Left hindlimb (tissue), 1 donor: ENCODE measurements at places on chromosomes 2 and 18.

- DNase-seq: peak; percentile 60
These were observed 295.4 kb downstream of the CELF4 start for GRCh38 chr18:37270038-37270665.

DNA sequence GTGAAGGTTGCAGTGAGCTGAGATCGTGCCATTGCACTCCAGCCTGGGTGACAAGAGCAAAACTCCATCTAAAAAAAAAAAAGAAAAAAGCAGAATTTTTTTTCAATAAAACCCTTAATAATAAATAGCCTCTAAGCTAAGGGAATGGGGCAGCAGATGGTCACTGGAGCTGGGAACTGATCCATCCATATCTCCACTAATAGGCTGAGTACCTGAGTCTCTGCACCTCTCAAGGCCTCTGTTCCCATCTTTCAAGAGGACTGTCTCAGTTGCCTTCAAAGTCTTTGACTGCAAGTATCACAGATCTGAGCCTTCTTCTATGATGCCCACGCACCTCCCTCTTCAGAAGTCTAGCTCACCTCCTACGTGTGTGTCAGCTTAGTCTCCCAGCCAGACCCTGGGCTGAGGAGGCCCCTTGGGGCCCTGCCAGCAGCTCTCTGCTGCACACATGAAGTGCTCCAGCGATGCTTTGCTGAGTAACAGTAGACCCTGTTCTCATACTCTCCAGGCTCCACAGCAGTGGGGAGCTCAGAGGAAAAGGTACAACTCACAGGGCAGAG is 32.9 kb downstream of the ST8SIA5 start:
- no peak for DNase-seq

GRCh38 chr2:2321200-2321540 is 9.9 kb downstream of the MYT1L start:
- no peak for DNase-seq

GRCh38 chr2:120396013-120396860 is 50.3 kb downstream of the INHBB start:
- DNase-seq: peak; percentile 21

DNA sequence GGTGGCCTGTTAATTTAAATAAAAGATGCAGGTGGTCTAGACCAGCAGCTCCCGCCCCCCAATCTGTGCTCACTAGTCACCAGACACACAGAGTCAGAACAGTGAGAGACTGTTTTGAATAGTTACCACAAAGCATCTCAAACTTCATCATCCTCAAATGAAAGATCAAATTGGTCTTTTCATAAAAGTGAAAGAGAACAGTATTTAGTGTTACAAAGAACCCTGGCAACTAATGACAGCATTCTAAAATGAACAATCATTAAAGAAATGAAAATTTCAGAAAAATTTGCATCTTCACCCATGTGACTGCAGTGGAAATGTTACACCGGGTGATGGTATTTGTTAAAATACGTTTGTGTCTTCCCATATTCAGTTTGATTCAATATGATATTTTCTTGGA is 65.5 kb upstream of the PMAIP1 start:
- no peak for DNase-seq

DNA sequence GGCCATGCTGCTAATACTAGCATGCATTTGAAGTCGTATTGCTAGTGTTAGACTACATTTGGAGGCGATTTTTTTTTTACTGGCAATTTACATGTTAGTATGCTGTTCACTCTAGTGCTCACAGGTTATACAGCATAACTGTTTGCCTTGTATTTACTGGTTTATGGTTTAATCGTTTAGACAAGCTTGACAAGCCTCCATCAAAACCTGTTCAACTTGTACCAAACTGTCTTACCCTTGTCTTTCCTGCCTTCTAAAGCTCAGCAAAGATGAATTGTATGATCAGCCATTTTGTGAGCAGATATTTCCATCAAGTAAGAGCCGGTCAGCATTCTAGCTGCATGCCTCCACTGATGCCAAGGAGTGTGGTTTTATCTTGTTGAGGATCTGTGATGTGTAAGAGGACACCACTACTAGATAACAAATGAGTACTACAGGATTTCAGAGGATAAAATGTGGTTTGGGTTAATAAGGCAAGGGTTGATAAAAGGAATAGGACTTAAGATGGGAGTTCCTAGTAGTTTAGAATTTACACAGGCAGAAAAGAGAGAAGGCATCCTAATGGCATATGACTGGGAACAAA is 68.4 kb upstream of the ITM2C start:
- DNase-seq: no peak

GRCh38 chr2:128313931-128314347 is 4.7 kb downstream of the HS6ST1 start:
- peak; percentile 21 for DNase-seq

- no peak for DNase-seq
These were observed 70.2 kb upstream of the GALNT3 start for GRCh38 chr2:165864296-165864695.

DNA sequence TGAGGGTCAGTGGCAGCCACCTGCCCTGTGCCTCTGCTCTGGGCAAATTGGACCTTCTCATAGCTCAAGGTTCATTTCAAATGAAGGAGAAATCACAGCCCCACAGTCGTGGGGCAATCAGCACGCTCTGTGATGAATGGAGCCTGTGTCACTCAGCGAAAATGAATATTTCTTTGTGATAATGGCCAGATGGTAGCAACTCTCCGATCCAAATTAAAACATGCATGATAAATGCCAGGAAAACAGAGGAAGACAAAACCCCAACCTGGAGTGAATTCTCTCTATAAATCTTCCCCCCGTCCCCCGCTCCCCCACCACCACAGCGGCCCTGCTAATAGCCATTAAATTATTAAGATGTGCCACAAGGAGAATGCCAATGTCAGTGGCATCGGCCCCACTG is 258.4 kb downstream of the CELF4 start:
- no peak for DNase-seq

DNA sequence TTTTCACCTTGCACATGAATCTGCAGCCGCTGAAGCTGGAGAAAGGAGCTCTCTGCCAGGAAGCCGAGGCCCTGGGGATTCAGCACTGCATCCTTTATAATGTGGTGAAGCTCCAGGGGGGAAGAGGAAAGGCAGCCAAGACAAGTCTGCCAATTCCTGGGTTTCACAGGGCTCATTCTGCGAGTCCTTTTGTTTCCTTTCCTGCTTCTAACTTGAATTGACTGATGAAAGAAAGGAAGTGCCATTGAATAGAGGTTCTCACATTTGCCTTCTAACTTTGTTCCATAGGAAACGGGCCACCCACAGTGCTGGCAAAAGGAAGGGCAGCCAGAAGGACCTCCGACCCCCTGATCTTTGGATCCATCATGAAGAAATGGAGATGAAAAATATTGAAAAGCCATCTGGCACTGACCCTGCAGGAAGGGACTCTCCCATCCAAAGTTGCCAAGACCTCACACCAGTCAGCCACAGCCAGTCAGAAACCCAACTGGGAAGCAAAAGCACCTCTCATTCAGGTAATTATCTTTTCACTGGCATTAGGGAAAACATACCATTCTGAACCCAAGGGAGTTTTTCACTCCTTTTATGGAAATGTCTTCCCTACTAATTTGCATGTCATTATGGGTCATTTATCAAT is 765.4 kb downstream of the MBD2 start:
- DNase-seq: no peak

DNA sequence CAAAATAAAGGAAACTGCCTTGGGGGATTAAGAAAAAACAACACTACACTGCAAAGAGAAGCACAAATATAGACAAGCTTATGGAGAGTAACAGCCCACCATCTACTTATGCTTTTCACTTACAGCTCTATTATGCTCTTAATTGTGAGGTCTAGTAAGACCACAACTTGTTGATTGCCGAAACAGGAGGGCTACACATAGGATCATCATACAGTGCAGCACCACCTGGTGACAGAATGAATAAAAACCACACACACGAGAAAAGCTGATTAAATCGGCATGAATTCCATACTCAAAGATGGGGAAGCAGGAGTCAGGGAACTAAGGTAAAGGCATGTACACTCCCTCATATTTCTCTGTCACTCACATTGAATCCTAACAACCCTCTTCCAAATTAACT is 259.2 kb downstream of the IKZF2 start:
- no peak for DNase-seq

DNA sequence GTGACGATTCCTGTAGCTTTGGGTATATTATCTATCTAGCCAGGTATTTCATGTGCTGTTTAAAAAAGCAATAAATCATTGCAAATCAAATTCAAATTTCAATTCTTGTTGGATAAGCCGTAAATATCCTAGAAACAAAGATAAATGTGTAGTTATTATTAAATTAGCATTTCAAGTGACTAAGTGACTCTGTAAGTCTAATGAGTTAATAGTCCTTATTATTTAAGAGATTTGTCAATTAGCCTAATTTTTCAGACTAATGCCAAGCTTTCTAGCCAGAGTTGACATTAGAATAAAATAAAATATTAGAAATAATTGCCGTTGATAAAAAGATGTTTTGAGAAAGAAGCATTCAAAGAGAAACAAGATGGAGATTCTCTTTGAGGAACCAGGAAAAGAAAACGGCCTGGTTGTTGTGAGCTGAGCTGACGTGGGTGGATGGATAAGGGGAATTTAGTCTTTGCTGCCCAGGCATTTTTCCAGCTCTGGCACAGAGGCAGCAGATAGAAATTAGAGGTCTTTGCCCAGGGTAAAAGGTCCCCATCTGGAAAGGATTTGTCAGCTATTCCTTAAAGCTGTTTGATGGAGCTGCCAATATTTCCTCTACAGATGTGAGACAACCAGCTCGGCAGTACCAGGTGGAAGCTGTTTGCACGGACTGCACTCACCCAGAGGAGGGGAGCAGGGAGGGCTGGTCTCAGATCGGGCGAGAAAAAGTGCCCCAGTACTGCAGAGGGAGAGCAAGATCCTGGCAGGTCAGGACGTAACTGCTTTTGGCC is 117.3 kb upstream of the SEC11C start:
- DNase-seq: peak; percentile 77

DNA sequence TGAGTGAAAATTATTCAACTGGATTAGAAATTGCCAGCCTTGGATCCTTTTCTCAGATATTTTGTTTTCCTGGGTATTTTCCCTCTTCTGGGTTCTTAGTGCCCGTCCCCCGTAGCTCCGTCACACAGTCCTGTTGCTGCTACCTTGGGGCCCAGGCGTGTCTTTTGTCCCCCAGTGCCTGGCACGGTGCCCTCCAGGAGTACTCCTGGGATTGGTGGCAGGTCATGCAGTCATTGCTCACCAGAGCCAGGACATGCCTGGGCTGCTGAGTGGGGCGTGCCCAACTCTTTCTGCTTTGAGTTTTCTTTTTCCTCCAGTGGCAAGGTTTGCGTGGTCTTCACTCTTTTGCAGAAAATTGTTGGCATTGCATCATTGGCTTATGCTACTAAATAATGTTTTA is 275.2 kb downstream of the AGAP1 start:
- no peak for DNase-seq

- DNase-seq: no peak
These were observed 49.0 kb upstream of the EPAS1 start for GRCh38 chr2:46248171-46248570.

DNA sequence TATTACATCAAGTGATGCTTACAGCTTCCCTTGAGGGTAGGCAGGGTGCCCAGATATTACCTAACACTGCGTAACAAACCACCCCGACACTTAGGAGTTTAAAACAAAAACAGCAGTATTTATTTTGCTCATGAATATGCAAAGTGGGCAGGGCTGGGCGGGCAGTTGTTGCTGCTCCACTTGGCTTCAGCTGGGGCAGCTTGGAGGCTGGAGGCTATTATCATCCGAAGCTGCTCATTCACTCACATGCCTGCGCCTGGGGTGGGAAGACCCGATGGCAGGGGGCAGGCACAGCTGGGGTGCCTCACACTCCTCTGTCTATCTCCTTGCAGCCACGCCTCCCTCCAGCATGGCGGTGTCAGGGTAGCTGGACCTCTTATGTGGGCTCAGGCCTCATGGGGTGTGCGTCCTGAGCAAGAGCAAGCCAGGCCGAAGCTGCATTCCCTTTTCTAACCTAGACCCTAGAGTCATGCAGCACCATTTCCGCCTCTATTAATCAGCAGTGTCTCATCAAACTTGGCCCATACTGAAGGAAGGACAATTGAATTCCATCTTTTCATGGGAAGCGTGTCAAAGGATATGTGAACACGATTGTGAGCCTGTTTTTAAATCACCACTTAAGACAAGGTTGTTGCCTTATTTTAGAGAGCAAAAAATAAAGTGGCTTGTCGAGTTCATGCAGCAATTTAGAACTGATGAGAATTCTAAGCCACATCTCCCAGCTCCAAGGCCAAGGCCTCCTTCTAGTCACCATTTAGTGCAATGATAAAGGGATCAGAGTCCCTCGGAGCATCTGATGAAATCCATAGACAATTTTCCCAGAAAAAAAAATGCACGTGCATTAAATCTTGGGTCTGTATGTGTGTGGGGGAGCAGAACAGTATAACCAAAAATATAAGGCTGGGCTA is 54.9 kb downstream of the SDC1 start:
- no peak for DNase-seq

DNA sequence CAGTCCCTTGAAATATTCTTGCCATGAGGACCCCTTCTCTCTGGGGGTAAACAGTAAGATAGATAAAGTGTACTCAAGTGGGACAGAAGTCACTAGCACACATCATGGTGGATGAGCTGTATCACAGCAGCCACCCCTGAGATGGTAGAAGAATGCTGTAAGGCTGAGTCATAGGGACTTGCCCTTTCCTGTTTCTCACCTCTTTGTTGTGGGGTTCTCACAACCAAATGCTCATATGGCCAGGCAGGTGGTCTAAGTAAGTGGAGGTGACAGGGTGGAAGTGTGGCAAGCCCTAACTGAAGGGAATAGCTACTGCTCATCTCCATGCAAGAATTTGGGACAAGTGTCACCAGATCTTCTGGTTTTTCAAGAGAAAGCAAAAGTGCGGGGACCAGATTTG is 202.7 kb upstream of the SLC14A2 start:
- DNase-seq: no peak

DNA sequence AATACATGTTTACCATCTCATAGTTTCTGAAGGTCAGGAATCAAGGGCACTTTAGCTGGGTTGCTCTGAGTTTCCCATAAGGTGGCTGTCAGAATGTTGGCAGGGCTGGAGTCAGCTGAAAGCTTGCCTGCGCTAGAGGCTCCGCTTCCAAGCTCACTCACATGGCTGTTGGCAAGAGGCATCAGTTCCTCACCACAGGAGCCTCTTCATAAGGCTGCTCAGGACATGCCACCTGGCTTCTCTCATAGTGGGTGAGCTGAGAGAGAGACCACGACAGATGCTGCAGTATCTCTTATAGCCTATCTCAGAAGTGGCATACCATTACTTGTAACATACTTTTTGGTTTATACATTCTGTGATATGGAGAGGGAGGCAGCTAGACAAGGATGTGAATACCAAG is 7.2 kb downstream of the HADHB start:
- DNase-seq: no peak
